Smooth muscle cell of bladder (primary cell): ENCODE measurements at places on chromosomes 7 and 10. TPM values are rescaled to one million over a fixed set of nuclear protein-coding genes. Genes with fewer than 3 reads are reported as not detected.

ZNF92 gene
- total RNA-seq, result 3.6 and 3.9 TPM in 2 replicates

RPP38 gene
- 10.3 and 10.5 TPM in 2 replicates for total RNA-seq

PRKAR2B gene
- total RNA-seq, result 26.3 and 65.3 TPM in 2 replicates

SCIN gene
- 0.43 and 3.3 TPM in 2 replicates for total RNA-seq

INPP5A gene
- total RNA-seq, result 35.4 and 44.9 TPM in 2 replicates

TNPO3 gene
- total RNA-seq, result 46.9 and 56.4 TPM in 2 replicates

PNLIPRP2 gene
- total RNA-seq, result not detected in 2 replicates

HOXA1 gene
- 0.28 and 1.00 TPM in 2 replicates for total RNA-seq

TMEM139 gene
- not detected in 2 replicates for total RNA-seq

SPDYE2 gene
- total RNA-seq, result not detected in 2 replicates

AKR1C8 gene
- not detected in 2 replicates for total RNA-seq

NKX6-2 gene
- total RNA-seq, result not detected in 2 replicates

FAM241B gene
- total RNA-seq, result 0.46 TPM in 1 of 2 replicates, not detected in the other

BMS1 gene
- total RNA-seq, result 17.5 and 18.8 TPM in 2 replicates

FUOM gene
- total RNA-seq, result 6.7 and 15.5 TPM in 2 replicates

PLA2G12B gene
- not detected in 2 replicates for total RNA-seq

PNLIPRP3 gene
- 0.09 TPM in 1 of 2 replicates, not detected in the other for total RNA-seq

MDFIC gene
- total RNA-seq, result 38.3 and 48.1 TPM in 2 replicates

DRGX gene
- total RNA-seq, result not detected in 2 replicates

AGAP4 gene
- total RNA-seq, result 2.0 and 3.2 TPM in 2 replicates

ZNF212 gene
- 2.1 and 3.9 TPM in 2 replicates for total RNA-seq

ELAPOR2 gene
- 3.1 and 4.1 TPM in 2 replicates for total RNA-seq

RAPGEF5 gene
- total RNA-seq, result 1.1 and 2.4 TPM in 2 replicates

SORBS1 gene
- 0.57 and 1.5 TPM in 2 replicates for total RNA-seq

CYP2E1 gene
- total RNA-seq, result 0.28 and 0.37 TPM in 2 replicates

CFAP58 gene
- total RNA-seq, result 0.92 and 1.3 TPM in 2 replicates

ATP6V0E2 gene
- total RNA-seq, result 9.8 TPM in 2 replicates

MSMB gene
- not detected in 2 replicates for total RNA-seq

CRTAC1 gene
- total RNA-seq, result not detected in 2 replicates

C10orf53 gene
- total RNA-seq, result not detected in 2 replicates

WDR86 gene
- 3.1 and 7.1 TPM in 2 replicates for total RNA-seq

GPR26 gene
- not detected in 2 replicates for total RNA-seq

TMEM229A gene
- not detected in 2 replicates for total RNA-seq

STRA8 gene
- not detected in 2 replicates for total RNA-seq

SVOPL gene
- not detected in 2 replicates for total RNA-seq

SPDYE9 gene
- not detected in 2 replicates for total RNA-seq

LRRC61 gene
- total RNA-seq, result 0.85 and 1.6 TPM in 2 replicates

SPOCK2 gene
- total RNA-seq, result 0.37 and 0.43 TPM in 2 replicates

HHEX gene
- 2.9 and 5.3 TPM in 2 replicates for total RNA-seq

NUDCD3 gene
- 75.5 and 102 TPM in 2 replicates for total RNA-seq

ZNF365 gene
- 2.8 and 3.5 TPM in 2 replicates for total RNA-seq

PKD2L1 gene
- total RNA-seq, result not detected in 2 replicates

MMD2 gene
- total RNA-seq, result not detected in 2 replicates

TMEM196 gene
- not detected in 2 replicates for total RNA-seq

NEUROD6 gene
- not detected in 2 replicates for total RNA-seq

CPA4 gene
- total RNA-seq, result 25.9 and 83.2 TPM in 2 replicates

LIPN gene
- not detected in 2 replicates for total RNA-seq

MAP3K8 gene
- 16.1 and 17.2 TPM in 2 replicates for total RNA-seq
